NB4 (cell line): ENCODE measurements at places on chromosomes 7 and 10.
A peak's percentile ranks its signal among the peaks of the same experiment; 100 is the strongest.

DNA sequence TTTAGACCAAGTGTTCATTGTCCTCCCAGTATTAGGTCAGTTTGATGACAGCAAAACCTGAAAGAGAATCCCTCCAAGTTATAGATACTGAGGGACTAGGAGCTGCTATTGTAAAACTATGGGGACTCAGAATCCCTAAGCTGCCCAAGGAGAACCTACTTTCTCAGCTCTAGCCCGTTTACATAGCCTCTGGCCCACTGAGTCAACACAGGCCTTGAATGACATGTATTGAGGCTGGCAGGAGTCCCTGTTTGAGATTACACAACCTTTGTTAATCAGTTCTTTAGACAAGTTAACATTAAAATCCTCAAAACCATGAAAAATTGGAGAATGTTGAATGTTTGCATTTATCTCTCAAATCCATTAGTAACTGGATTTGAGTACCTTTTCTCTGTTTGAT is 1079.0 kb downstream of the KCNMA1 start:
- DNase-seq: no peak

- no peak for DNase-seq
These were observed 35.4 kb upstream of the C10orf71 start for GRCh38 chr10:49263591-49263990.

GRCh38 chr10:63699785-63700613 is 178.8 kb downstream of the REEP3 start:
- DNase-seq: peak; percentile 40

- DNase-seq: no peak
These were observed 4.7 kb downstream of the ACBD7 start for GRCh38 chr10:15083674-15084501.

DNA sequence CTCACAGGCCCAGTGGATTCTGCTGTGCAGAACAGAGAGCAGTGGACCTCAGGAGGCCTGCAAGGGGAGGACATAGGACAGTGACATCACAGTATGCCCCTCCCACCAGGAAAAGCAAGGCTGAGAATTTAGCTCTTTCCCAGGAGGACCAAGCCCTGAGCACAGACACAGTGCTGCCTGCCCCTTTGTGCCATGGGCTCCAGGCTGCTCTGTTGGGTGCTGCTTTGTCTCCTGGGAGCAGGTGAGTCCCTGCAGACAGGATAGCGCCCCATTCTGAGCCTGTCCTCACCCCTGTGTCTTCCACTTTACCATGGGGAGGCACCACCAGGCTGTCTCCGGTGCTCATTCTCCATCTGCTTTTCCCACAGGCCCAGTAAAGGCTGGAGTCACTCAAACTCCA is 63.0 kb upstream of the PRSS58 start:
- DNase-seq: no peak

DNA sequence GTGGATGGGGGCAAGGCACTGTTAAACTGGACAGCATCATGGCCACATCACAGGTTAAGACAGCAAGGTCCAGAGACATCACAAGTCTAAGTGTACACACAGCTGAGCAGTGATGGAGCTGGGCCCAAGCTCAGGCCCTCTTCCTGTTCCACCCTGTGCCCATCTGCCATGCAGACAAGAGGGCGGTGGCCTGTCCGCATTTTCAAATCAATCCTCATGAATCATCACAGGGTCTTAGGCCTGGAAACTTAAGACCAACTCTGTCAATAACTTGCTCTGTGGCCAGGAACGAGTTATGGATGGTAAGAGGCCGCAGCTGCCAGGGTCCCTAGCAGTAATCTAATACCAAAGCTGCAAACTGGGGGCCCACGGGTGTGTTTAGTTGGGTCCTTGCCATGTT is 3.2 kb downstream of the C10orf105 start:
- DNase-seq: no peak

GRCh38 chr10:129877773-129878371 is 86.2 kb downstream of the EBF3 start:
- peak; percentile 89 for DNase-seq

- no peak for DNase-seq
These were observed 66.4 kb upstream of the TNRC18 start for GRCh38 chr7:5489991-5490536.

DNA sequence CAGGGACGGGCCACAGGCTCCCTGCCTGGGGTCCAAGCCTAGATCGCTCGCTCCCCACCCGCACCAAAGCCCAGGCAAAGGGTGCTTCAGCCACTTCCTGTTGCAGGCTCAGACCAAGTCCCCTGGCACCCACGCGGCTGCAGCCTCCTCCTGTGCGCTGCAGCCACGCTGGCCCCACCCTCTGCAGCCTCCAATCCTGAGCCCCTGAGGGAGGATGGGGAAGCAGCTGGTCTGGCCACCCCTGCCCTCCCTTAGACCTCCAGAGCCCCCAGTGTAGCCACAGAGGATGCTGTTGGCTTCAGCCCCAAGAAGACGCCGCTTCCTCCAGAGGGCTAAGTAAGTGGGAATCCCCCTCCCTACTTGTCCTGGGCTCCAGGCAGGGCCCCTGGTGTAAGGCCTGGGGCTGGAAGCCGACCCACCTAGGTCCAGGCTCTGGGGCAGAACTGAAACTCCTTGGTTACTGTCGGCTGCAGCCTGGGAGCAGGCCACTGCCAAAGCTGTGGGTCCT is 9.4 kb downstream of the LIMK1 start:
- DNase-seq: peak; percentile 94

DNA sequence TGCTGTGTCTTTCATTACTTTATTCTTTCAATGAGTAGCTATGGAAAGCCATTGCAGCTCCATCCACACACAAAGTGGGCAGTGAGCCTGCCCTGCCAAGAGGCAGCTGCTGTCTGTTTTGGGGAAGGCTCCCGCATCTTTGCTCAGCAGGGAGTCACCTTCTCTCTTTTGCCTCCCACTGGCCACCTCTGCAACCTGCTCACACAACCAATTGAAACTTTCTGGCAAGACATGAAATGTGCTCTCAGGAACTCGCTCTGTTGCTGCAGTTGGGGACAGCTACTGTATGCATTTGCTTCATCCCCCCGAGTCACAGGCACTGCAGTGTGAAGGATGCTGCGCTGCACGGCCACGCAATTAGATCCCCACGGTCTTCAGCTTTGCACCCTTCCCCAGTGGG is 244.8 kb upstream of the NFE2L3 start:
- DNase-seq: no peak
